H9 (cell line): ENCODE measurements at places on chromosomes 6 and 20.

DNA sequence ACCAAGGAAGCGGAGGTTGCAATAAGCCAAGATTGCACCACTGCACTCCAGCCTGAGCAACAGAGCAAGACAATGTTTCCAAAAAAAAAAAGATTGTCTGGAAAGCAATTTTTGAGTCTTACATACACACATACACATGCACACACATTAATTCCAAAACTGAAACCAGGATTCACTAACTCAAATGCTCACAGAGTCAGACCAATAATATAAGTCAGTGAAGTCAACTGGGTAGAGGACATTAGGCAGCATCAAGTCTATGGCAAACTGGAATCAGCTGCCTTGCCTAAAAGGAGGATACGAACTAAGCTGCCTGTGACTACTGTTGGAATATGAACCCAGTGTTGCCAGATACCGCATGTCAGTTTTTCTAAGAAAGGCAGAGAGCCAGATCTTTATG lies 15.7 kb downstream of the REM1 start:
- DNase-seq, result no peak

- DNase-seq, result peak; percentile 78
These were observed 38.7 kb downstream of the NCR2 start for GRCh38 chr6:41373919-41374617.

- DNase-seq, result no peak
These were observed 197.9 kb downstream of the CDH4 start for GRCh38 chr20:61449916-61450315.

DNA sequence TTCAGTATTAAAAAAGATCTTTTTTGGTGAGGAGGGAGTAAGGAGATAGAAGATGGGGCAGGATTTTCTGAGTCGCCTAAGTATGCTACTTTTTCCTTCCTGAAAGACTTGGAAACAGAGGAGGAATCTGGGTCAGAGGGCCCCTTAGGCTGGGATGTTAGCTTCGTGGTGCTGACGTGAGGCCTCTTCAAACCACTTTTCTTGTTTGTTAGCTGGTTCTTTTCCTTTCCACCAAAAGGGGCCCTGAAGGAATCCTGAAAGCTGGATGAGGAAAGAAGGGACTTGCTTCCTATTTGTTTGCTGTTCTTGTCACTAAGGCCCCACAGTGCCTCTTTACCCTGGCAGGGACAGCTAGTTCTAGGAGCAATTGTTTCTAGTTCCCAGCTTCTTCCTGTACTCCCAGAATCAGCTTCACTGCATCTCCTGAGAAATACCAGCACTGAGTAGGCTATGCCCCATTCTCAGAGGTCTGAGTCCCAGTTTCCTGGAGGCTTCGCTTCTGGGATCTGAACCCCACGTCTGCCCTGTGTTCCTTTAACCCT lies 2.2 kb upstream of the IL20RA start:
- DNase-seq, result no peak

DNA sequence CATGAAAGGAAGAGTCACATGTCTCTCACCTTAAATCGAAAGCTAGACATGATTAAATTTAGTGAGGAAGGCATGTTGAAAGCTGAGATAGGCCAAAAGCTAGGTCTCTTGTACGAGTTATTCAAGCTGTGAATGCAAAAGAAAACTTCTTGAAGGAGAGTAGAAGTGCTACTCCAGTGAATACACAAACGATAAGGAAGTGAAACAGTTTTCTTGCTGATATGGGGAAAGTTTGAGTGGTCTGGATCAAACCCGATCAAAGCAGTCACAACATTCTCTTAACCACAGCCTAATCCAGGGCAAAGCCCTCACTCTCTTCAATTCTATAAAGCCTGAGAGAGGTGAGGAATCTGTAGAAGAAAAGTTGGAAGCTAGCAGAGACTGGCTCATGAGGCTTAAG lies 1.9 kb upstream of the TPD52L1 start:
- no peak for DNase-seq

DNA sequence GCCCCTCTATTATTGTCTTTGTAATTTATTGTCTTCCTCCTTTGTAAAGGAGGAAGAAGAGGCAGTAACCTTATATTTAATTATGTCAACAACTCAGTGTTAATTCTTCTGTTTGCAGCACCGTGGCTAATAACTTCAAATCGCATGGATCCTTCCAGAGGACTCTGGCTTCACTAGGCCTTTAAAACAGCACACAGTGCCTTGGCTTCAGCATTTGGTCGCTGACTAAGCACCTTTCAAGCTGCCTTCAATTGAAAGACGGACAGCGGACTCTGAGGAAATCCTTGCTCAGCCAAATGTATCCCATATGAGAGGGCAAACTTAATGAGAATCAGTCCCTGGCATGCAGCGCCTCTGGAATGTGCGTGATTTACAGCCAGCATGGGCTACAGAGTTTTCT lies 64.2 kb downstream of the SGK1 start:
- DNase-seq, result no peak

DNA sequence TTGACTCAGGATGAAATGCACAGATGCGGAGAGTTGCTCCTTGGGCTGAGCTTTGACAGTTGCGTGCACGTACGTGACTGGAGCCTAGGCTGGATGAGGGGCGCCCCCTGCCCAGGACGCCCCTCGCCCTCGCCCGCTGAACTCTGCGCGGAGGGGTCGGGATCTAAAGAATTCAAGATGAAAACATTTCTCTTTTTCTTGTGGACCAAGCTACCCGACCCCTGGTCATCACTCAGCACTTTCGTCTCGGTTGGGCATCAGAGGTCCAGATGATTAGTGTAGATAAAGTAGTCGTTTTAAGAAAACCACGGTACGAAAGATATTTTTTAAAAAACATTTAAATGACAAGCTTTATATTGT lies 700 bp downstream of the DTD1 start:
- DNase-seq, result peak; percentile 42

DNA sequence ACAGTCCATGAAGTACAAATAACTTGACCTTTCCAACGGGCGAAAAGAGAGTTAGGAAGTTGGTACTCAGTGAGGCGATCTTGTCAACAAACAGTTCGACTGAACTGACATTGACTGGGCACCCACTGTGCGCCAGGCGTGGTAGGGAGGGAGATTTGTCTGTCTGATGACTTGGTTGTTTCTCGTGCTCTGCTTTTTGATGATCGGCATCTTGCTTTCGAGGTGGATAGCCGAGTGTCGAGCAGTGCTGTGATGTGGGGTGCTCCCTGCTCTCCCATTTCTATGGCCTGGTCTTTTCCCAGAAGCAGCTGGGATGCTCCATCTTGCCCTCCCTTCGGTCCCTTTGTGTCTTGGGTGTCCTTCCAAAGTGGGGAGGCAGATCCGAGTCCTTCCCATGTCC lies 30.4 kb downstream of the RPP40 start:
- DNase-seq, result no peak

GRCh38 chr6:50451826-50452400 lies 261.4 kb upstream of the TFAP2D start:
- DNase-seq, result no peak
